PC-3 (cell line): ENCODE measurements at places on chromosomes 16 and 17.

DNA sequence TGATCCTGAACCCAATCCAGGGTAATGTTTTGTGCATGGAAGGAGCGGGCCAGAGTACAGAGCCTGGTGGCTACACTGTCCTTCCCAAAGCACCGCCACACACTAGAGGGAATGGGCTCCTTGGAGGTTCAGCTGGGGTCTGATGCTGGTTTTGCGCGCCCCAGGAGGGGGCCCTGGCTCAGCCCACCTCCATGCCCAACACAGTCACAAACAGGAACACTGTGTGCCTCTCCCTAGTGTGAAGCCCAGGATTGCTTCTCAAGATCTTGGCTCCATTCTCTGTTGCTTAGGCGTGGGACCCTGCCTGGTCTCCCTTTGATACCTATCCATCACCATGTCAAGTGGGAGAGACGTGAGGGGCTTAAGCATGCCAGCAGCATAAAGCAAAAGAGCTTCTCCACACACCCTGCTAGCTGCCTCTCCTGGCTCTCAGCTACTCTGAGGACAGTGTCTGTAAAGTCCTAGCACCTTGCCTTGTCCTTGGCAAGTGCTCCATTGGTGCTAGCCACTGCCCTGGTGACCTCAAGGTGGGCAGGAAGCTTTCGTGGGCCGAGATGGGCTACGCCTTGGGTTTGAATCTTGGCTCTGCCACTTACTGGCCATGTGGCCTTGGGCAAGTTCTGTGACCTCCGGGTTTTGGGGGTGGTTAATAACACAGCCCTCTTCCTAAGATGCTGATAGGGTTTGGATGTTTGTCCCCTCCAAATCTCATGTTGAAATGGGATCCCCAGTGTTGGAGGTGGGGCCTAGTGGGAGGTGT lies 122.2 kb downstream of the C16orf78 start:
- no peak for DNase-seq

- DNase-seq = peak; percentile 1
These were observed 29.9 kb upstream of the IRX6 start for GRCh38 chr16:55294129-55294528.

DNA sequence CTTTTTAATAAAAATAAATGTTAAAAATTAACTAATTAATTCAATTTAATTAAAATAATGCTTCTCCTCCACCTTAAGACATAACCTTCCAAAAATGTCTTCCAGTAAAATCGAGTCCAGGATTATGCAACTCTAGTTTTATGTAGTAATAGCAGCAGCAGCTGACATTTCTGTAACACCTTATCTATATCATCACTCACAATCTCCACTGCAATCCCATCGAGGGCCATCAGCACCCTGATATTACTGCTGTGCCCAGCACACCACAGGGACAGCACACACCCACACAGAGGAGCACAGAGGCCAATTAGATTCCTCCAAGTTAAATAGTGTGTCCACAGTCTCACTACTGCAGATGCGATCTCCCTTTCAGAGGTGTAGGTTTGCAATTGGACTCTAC lies 2.9 kb downstream of the RPH3AL start:
- DNase-seq = no peak

GRCh38 chr16:88393034-88393433 lies 10.3 kb downstream of the ZNF469 start:
- no peak for DNase-seq

DNA sequence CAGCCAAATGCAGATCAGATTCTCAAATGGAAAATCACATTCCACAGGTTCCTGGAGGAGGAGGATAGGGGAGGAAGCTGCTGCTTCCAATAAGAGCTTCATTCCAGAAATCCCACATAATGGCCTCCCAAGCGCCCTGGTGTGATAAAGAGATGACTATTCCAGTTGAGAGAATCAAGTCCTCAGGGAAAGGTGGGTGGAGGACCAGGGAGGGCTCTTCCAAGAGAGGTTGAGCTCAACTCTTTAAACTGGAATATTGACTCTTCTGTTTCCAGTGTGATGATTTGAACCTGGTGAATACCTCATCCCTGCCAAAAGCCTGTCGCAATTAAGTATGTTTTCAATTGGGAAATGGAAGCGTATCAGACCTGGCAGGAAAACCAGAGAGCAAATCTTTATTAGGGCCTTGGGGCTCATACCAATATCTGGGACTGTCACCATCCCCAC lies 81.4 kb upstream of the DYNLRB2 start:
- DNase-seq = no peak
